ENCODE measurements at places on chromosomes 3 and 15. TPM values are rescaled to one million over a fixed set of nuclear protein-coding genes. Genes with fewer than 3 reads are reported as not detected.

Gene MESP2
- not detected for total RNA-seq

Gene IQCF5
- total RNA-seq, result not detected

Gene IQCH
- total RNA-seq, result 0.75 TPM

Gene LAMB2
- not detected for total RNA-seq

Gene GPR149
- not detected for total RNA-seq

Gene ISLR2
- total RNA-seq, result not detected

Gene SKOR1
- not detected for total RNA-seq

GRCh38 chr3:52054661-52055511 is 1.5 kb downstream of the DUSP7 start:
- DNase-seq, result no peak

DNA sequence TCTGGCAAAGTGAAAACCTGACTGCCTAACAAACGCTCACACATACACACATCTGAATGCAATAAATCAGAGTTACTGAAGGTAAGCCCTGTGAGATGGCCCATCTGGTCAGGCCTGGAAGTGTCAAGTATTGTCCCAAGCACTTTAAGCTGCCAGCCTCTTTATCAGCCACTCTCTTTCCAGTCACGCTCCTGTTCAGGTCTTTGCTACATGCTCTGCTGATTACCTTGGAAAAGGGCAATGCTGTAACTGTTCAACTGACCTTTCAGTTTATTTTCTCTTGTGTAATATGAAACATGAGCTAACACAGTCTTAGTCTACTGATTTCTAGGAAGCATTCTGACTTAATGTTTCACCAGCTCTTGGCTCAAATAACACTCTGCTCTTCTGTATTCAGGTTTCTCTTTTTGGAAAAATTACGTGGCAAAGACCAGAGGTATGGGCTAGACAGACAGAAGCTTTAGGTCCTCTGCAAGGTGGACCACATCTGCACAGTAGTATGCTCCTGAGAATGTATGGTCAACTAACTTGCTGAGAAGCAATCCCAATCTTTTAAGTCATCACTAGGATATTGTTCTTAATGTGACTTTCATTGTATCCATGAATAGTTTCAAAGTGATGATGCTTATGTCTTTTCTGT is 44.5 kb downstream of the GBE1 start:
- no peak for DNase-seq

- no peak for DNase-seq
Measured at GRCh38 chr3:50196253-50196801, 4.9 kb downstream of the GNAT1 start.

GRCh38 chr15:62532367-62532766 is 367.3 kb upstream of the C2CD4B start:
- no peak for DNase-seq

- no peak for DNase-seq
Measured at GRCh38 chr3:30583973-30584372, 22.4 kb upstream of the TGFBR2 start.

GRCh38 chr15:101827257-101827656 is 15.3 kb downstream of the OR4F15 start:
- no peak for DNase-seq

DNA sequence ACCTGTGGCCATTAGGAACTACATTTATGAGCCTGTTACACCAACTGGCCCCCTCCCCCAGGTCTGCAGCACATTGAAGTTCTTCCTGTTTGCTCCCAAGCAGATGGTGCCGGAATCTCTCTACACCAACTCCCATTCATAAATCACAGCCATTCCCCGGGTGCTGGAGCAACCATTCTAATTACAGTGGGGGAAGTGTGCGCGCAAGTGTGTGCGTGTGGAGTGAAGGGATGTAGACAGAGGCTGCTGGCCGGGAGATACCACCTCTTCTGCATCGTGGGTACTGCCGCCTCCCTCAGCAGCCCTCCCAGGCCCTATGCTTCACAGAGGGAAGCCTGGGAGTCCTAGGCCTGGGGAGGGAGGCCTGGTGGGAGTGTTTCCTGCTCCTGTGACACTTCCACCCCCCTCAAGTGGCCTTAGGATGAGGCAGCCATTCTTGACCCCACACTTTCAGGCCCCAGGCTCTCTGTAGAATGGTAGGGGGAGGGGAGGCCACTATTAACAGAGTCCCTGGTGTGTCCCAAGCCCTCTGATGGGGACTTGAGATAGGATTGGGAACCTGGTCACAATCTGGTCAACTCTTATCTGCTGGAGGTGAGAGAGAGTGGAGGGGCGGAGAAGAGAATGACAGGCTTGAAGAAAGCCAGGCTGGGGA is 69.1 kb downstream of the MAGEF1 start:
- DNase-seq, result no peak

- DNase-seq, result no peak
Measured at GRCh38 chr15:66292571-66293418, 573 bp upstream of the DIS3L start.

GRCh38 chr15:43237842-43238470 is 17.1 kb upstream of the EPB42 start:
- no peak for DNase-seq

DNA sequence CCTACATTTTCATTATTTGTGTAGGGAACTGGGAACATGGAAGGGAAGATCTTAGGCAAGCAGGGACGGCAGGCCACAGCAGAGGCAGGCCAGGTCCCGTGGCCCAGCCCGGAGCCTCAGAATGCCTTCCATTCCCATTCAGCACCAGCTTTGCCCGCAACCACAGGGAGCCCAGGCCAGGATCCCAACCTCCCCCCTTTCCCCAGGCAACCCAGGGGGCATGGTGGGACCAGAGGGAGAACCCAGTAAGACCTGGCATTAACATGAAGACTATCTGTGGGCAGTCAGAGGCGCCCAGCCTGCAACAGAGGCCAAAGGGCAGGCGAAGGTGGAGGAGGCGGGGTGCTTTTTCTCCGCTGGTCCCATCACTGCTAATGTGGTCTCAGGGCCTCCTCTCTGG is 135.6 kb downstream of the TPRA1 start:
- DNase-seq, result no peak
